T-helper 1 cell (primary cell): ENCODE measurements at places on chromosomes 5 and 9.

DNA sequence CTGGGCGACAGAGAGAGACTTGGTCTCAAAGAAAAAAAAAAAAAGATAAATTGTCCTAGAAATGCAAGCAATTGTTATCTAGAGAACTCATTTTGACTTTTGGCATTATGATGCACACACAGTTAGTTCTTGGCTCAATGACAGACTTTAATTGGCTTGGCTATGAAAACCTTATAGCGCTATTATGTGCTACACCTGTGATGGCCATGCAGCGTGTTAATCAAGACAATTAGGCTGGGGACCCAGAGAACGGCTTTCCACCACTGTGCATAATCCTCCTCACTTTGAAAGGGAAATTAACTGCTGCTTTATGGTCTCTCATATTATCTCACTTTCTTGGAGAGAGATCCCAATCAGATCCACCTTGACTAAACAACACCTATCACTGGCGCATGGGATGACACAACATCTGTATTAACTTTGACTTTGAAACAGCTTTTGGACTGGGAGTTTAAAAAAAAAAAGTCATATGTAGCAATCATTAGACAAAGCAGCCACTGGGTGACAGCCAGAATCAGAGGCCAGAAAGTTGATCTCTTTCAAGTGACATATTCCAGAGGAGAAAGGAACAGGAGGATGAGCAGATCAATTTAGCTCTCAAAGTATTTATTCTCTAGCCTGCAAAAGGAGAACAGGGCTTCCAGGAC is 132.5 kb downstream of the PPP2R2B start:
- DNase-seq, result no peak

GRCh38 chr9:93299418-93300174 is 115.7 kb downstream of the WNK2 start:
- no peak for DNase-seq

DNA sequence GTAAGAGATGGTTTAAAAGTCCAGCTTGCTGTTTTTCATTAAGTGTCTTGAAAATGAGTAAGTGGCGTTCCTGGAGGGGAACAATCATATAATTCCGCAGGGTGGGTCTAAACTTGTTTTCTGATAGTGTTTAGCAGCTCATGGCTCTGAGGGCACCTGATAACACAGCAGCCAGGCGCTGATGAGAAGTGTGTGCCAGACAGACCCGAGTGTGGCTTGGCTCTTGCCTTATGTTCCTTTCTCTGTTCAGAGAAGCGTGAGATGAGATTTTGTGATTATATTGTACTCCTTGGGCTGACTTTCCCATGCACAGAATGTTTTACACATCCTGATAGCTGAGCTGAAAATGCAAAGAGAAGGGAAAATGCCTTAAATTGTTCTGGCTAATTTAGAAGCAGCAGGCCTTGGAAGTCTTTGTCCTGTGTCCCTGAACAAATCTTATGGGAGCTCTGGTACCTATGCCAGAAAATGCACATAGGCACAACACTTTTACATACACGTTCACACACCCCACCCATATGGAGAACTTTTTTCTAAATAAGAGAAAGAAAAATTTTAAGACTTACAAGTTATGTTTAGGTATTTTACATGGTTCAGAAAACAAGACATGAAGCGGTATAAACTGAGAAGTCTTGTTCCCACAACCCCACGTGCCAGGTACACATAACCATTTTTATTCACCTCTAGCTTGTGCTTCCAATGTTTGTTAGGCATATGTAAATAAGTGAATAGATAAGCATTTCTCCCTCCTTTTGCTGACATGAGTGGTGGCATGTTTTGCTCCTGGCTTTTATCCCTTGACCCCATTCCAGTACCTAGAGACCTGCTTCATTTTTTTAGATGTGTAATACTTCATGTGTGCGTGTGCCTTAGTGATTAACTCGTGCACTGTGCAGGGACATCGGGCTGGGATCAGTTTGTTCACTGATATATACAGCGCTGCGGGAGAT is 152.2 kb upstream of the OTULINL start:
- DNase-seq, result no peak

- DNase-seq, result no peak
These were observed 56.1 kb downstream of the LRRTM2 start for GRCh38 chr5:138819081-138819480.

DNA sequence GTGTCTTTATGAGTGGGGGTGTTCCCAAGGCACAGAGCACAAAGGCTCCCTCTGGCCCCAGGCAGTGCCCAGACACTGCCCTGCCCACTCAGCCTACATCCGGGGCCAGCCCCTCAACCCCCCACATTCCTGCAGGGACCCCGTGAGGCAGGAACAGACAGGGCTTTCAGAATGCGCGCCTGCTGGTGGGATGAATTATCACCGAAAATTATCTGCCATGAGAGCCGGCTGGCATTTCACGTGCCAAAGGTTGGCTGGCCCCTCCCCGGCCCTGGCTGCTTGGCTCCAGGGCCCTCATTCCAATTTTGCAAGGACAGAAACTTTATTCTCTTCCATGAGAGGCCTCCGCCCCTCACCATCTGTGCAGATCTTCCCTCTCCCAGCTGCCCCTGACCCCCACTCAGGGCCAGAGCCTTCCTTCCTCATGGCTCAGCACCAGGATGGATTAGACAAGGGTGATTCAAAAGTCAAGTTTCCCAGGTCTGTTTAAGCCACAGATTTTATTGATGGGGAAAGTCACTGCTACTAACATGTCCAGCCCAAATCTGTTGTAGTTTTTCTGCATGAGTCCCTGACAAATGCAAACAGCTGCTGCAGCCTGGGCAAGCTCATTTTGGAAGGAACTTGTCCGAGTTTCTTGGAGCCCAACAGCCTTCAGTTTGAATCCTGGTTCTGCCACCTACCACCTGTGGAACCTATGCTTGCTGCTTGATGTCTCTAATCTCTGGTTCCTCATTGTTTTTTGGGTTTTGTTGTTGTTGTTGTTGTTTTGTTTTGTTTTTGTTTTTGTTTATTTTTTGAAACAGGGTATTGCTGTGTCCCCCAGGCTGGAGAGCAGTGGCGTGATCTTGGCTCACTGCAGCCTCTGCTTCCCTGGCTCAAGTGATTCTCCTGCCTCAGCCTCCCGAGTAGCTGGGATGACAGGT is 32.3 kb upstream of the WDR38 start:
- no peak for DNase-seq
